ENCODE measurements at places on chromosomes 3 and 15.

GRCh38 chr15:59301527-59301926, 71.1 kb downstream of the MYO1E start:
- no peak for DNase-seq

DNA sequence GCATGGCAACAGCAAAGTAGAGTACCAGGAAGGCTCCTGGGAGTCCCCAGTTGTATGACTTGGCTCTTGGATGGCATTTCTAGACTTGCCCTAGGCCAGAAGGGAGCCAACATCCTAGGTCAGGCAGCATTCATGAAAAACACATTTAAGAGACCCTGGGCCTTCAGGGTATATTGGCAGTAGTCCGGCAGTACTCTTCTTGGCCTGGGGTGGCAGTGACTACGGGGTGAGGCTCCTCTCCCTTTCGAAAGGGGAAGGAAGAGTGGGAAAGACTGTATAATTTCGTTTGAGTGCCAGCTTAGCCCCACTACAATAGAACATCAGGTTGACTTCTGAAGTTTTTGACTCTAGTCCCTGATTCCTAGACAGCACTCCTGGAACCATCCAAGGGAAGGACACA, 136.4 kb downstream of the ZIC4 start:
- no peak for DNase-seq

DNA sequence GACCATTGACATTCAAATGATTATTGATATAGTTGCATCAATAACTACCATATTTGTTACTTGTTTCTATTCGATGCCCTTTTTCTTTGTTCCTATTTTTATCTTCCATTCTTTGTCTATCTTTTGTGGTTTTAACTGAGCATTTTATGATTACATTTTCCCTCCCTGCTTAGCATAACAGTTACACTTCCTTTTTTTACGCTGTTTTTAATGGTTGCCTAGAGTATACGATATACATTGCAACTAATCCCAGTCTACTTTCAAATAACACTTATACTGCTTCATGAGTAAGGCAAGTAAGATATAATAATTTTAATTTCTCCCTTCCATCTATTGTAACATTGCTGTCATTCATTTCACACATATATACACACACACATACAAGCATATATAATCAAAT, 26.3 kb downstream of the COL6A6 start:
- no peak for DNase-seq

- no peak for DNase-seq
These were observed 223.9 kb upstream of the TPM1 start for GRCh38 chr15:62818691-62819090.

DNA sequence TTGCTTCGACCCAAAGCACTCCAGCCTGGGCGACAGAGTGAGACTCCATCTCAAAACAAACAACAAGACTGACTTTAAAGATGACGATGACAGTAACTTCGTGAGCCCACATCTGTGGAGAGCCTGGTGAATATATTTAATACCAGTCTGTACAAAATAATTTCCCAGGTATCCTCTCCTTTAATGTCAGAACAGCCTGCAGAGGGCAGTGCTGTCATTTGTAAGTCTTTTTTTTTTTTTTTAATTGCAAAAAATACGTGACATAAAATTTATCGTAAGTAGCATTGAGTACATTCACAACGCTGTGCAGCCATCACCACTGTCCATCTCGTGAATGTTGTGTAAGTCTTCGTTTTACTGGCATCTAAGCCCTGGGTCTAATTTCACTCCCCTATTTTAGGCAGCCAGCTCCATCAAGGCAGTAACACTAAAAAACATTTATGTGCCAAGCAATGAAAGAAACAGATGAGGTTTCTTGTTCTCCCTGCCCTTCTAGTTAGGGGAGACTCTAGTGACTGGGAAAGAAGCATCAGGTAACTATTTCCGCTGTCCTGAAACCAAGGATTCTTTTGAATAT, 1.4 kb downstream of the HTD2 start:
- no peak for DNase-seq

DNA sequence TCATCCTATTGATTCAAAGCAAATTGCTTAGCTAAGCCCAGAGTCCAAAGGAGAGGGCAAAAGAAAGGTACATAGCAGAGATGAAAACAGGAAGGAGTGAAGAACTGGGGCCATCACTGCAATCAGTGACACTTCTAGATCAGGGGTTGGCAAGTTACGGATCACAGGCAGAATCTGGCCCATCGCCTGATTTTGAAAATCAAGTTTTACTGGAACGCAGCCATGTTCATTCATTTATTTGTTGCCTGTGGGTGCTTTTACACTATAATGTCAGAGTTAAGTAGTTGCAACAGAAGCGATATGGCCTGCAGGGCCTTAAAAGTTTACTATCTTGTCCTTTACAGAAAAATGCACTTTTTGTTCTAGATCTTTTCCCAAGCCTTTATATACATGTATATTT, 271.7 kb upstream of the TOPAZ1 start:
- no peak for DNase-seq

DNA sequence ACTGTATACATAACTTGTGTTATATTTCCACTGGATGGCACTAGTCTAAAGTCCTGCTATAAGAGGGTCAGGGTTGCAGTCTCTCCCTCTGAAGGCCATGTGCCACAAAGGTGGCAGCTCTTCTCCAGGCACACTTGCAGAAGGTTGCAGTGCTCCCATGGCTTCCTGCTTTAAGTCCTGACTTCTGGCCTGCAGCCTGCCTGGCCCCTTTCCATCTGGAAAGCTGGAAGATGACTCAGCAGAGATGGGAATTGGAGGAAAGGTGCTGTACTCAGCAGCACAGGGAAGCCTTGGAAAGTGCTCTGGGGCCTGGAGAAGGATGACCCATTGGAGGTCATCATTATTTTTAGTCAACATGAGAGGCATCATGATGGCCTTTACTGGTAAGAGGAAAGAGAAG, 40.9 kb upstream of the MRPL3 start:
- DNase-seq: no peak

GRCh38 chr15:48533982-48534381, 111.5 kb downstream of the FBN1 start:
- no peak for DNase-seq

GRCh38 chr3:123751433-123751832, 132.7 kb downstream of the MYLK start:
- no peak for DNase-seq

DNA sequence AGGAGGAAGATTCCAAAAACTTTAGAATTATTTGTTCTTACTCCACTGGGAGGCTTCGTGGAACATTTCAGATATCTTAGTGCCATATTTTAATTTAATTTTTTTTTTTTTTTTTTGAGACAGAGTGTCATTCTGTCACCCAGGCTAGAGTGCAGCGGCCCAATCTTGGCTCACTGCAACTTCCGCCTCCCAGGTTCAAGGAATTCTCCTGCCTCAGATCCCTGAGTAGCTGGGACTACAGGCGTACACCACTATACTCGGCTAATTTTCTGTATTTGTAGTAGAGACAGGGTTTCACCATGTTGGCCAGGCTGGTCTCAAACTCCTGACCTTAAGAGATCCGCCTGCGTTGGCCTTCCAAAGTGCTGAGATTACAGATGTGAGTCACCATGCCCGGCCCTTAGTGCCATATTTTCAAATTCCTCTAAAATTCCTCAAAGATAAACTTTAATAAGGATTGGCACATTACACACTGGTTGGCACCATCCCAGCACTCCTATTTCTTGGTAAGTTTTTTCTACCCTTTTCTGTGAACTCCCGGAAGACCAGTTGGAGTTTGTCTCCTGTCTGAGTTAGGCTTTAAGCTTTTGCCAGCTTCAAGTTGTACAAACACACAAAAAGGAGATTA, 693.7 kb downstream of the MCTP2 start:
- no peak for DNase-seq

GRCh38 chr3:143586576-143586975, 261.7 kb downstream of the SLC9A9 start:
- DNase-seq: no peak

DNA sequence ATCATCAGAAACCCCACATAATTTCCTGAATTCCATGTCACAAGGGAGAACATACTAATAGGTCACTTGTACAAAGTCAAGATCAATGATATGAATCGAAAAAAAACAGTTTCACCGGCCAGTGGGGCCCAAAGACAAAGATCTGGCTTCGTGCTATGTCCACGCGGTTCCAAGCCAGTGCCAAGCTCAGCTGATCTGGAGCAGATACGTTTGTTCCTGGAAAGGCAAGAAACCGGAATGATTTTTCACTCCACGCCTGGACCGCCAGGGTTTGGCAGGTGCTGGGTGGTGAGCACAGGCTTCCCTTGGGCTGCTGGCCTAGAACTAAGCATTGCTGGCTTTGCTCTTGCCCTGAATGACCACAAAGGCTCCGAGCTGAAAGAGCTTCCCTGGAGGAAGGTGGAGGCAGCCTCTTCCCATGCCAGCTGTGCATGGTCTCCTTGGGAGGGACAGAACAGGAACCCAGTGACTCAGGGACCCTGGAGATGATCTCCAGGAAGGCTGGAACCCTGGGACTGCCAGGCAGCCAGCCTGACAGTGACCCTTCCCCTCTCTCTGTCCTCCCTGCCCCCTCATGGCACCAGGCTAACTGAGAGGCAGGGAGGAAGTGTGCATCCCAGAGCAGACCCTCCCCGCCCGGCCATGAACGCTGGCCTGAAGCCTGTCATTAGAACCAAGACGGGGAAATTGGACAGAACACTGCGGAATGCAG, 40.9 kb downstream of the TRPM1 start:
- no peak for DNase-seq

GRCh38 chr3:152284906-152285305, 16.2 kb downstream of the MBNL1 start:
- DNase-seq: no peak

All from hypothalamus (tissue), 51 donors.